ENCODE measurements at places on chromosomes 13 and 19. TPM values are rescaled to one million over a fixed set of nuclear protein-coding genes. Genes with fewer than 3 reads are reported as not detected.

Gene ZNF628
- total RNA-seq, result 1.9 TPM

Gene SIGLEC5
- total RNA-seq, result not detected

Gene GPR12
- not detected for total RNA-seq

Gene PLPP2
- 2.9 TPM for total RNA-seq

Gene SIGLEC6
- total RNA-seq, result 0.11 TPM

Gene TLE5
- total RNA-seq, result 88.9 TPM

Gene SIGLEC8
- total RNA-seq, result not detected

Gene LYPD4
- not detected for total RNA-seq

Gene MTMR6
- total RNA-seq, result 30.4 TPM

Gene PLIN4
- 4.0 TPM for total RNA-seq

Gene GNG8
- total RNA-seq, result not detected

Gene MEF2B
- not detected for total RNA-seq

All from uterine smooth muscle cell (primary cell).